Metanephros (tissue), 2 donors: ENCODE measurements at places on chromosomes 3 and 15. TPM values are rescaled to one million over a fixed set of nuclear protein-coding genes. Genes with fewer than 3 reads are reported as not detected.

The HES1 gene
- 91.4 TPM for total RNA-seq

The ECE2 gene
- total RNA-seq: not detected

The LMCD1 gene
- total RNA-seq: 76.9 TPM

The CRYBG3 gene
- 31.4 TPM for total RNA-seq
